ENCODE measurements at places on chromosomes 4 and X.
A peak's percentile ranks its signal among the peaks of the same experiment; 100 is the strongest.

- no peak for DNase-seq
Measured at GRCh38 chrX:16002185-16002584, 121.2 kb upstream of the GRPR start.

GRCh38 chrX:78673246-78673645 is 14.1 kb upstream of the RTL3 start:
- DNase-seq: no peak

- no peak for DNase-seq
Measured at GRCh38 chr4:99848591-99849001, 32.0 kb downstream of the DAPP1 start.

- DNase-seq: no peak
Measured at GRCh38 chrX:136814847-136815750, 34.4 kb upstream of the ARHGEF6 start.

DNA sequence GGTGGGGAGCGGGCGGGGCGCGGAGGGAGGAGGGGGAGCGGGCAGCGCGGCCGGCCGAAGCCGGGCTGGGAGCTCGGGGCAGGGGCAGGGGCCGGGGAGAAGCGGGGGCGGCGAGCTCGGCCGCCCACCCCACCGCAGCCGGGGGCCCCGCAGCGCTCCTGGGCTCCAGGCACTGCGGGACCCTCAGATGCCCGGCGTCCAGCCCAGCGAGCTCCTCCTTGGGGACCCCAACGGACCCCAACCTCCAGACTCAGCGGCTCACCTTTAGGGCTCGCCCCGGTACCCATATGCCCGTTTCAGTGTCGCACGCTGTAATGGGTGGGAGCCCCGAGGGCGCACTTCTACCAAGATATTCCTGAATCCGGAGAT is 357 bp upstream of the ADGRG2 start:
- DNase-seq: no peak

DNA sequence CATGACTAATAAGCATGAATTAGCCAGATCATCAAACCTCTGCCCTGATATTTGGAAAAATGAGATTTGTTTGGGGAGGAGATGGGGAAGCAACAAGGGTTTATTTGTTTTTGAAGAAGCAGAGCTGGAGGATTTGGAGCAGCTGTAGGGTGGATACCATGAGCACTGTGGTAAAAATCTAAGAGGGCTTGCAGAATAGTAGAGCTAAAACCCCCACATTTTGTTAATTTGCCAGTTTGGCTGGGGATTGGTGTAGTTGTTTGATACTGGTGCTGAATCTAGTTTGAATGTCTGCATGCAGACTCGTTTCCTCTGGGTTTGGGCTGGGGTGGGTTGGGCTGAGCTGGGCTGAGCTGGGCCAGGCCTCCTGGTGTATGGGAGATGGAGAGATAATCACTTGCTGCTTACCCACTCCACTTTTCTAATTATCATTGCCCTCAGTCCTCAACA is 43.7 kb downstream of the SMAD1 start:
- DNase-seq: no peak

- DNase-seq: peak; percentile 43
Measured at GRCh38 chr4:20299515-20299914, 47.8 kb downstream of the SLIT2 start.

GRCh38 chr4:134634301-134634700 is 432.7 kb upstream of the PABPC4L start:
- no peak for DNase-seq

Data from NCI-H146 (cell line).